Stimulated activated CD8-positive, alpha-beta memory T cell treated with anti-CD3 and anti-CD28 coated beads, Interleukin-4, amount 100 ng/mL, for 1 hour (primary cell): ENCODE measurements at places on chromosomes 5 and 9.

GRCh38 chr5:157744051-157745011 is 819 bp downstream of the LSM11 start:
- DNase-seq = no peak

GRCh38 chr5:136679233-136679632 is 313.9 kb upstream of the TRPC7 start:
- DNase-seq = no peak

- DNase-seq = no peak
These were observed 1147.5 kb upstream of the C9orf72 start for GRCh38 chr9:28720746-28721145.

GRCh38 chr9:16469184-16469583 is 401.3 kb downstream of the BNC2 start:
- no peak for DNase-seq

DNA sequence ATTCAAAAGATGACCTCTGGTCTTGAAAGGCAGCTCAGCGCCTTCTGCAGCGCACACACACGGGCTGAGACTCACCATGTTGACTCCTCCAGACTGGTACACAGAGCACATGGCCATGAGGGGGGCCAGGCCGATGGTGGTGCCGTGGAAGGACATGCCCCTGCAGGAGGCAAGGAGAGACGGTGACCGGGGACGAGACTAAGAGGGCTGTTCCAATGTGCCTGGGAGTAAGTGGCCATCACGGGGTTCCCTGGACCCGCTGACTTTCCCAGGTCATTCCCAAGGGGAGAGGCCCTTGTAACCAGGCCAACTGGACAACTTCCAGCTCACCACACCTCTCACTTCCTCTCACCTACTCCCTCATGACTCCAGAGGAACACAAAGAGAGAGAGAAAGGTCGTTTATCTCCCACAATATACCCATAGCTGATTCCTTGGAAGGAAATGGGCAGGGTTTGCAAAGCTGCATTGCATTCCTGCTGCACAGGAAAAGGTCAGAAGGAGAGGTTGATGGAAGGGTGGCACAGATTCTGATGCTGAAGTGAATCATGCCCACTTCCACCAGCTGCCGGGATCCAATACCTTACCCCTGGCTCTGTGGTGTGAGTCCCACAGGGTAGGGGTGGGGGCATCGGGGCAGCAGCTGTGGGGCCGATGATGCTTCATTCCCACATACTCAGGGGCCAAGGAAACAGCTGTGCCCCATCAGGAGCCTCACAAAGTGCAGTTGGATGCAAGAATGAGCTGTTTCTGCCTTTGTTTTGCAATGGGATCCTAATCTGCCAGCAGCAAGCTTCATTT is 47.2 kb downstream of the NIPAL4 start:
- no peak for DNase-seq

DNA sequence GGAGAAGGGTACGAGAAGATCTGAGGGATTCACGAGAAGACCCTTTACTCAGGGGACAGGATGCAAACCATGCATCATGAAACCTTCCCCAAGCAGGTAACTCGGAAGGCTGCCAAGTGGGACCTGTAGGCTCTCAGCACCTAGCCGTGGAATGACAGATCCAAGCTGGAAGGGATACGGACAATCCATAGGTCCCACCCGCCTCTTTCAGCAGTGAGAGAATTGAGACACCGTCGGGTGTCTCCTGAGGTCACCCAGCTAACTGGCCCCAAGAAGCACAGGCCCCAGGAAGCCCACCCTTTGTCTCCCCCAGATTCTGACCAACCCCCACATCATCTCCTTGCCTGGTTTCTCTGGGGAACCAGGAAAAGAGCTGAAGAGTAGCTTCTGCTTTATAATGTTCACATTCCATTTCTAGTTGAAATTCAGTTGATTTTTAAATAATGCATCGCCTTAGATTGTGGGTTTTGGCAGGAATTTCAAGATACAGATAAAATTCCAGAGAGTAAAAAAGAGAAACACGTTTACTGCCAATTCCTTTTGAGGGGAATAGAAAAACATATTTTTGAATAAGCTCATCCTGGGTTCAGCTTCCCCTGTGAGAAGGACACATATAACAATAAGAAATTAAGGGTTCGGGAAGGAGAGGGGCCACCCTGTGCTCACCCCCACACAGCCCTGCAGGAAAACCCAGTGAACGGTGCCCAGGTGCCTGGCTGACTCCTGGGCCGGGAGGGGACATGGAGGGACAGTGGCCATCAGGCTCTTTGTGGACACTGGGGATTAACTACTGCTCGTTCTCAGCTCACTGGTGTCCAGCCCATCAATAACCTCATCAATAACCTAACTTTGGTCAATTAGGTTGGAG is 51.1 kb downstream of the NSUN2 start:
- DNase-seq = no peak

DNA sequence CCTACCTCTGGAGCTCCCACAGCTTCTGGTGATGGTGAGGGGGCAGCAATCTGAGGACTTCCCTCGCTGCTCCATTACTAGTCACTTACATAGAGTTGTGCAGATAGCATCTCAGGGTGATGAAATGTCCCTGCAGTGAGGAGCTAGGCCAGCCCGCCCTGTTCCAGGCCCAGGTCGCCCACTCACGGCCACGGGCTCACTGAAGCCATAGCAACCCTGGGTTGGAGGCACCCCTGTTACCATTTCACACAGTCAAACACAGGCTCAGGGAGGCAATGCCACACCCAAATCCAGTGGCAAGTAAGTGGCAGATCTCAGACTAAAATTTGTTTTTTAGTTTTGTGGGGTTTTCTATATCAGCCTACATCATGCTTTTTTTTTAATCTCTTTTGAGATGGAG is 19.6 kb downstream of the SH2D3C start:
- no peak for DNase-seq

DNA sequence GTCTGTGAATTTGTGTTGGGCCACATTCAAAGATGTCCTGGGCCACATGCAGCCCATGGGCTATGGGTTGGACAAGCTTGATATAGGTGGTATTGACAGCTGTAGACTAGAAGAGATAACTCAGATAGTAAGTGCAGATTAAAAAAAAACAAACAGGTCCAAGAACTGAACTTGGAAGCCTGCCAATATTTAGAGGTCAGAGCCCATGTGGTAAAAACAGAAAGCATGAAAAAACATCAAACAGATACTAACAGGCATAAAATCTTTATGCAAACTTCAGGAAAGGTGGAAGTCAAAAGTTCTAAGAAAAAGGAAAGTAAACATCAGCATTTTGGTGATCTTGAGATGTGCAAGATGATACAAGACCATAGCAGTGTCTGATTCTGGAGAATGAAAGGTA is 155.1 kb upstream of the NR4A3 start:
- no peak for DNase-seq

GRCh38 chr5:160837211-160837610 is 14.8 kb downstream of the ATP10B start:
- no peak for DNase-seq

- DNase-seq = no peak
These were observed 206.9 kb downstream of the CRB2 start for GRCh38 chr9:123562844-123563346.

DNA sequence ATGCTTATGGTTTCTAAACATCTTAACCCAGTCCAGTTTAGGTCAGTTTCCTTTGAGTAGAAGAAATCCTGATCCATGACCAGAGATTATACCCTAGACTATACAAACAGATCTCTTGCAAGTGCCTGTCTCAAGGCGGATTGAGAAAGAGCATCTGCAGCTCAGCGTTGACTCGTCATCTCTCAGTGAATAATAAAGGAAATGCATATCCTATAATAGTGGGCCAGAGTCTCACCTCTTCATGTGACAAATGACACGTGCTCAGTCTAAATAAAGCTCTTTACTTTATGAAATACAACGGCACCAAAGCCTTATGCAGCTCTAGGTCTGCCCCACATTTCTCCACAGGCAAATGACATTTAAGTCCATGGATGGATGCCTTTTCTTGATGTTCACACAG is 179.4 kb upstream of the NR3C1 start:
- DNase-seq = no peak

GRCh38 chr5:165201771-165202518 is 1696.5 kb downstream of the MAT2B start:
- DNase-seq = no peak

GRCh38 chr5:94228791-94229190 is 389.6 kb downstream of the KIAA0825 start:
- DNase-seq = no peak

GRCh38 chr5:92652756-92653155 is 928.3 kb downstream of the NR2F1-AS1 start:
- no peak for DNase-seq

GRCh38 chr5:81893961-81894360 is 77.9 kb upstream of the ATG10 start:
- DNase-seq = no peak

- no peak for DNase-seq
These were observed 562.2 kb downstream of the HTR1A start for GRCh38 chr5:63400079-63400478.

GRCh38 chr5:150492621-150493020 is 15.3 kb upstream of the NDST1 start:
- DNase-seq = no peak

DNA sequence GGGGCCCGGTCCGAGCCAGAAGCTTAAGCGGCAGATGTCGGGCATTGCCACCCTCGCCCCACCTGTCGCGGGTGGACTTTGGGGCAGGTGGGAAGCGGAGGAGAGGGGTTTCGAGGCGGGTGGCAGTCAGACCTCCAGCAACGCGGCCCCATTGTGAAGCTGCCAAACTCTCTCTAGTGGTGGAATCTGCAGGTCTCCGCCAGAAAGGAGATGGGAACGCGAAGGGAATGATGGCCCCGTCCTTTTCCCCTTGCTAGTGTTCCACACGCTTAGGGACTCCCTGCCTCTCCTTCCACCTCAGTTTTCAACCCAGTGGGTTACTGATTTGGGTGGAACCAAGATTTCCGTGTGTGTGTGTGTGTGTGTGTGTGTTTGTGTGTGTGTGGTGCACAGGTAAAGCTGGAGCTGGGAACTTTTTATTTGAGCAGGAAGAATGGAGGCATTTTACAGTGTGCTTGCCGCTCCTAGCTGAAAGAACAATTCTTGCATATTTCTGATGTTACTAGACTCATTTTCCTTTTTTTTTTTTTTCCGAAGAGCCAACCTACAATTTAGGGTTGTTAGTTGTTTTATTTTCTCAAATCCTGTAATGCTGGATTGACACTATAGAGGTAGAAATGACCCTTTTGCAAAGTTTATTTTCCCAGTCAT is 1.3 kb downstream of the MACIR start:
- no peak for DNase-seq

GRCh38 chr5:73284220-73284795 is 111.3 kb downstream of the TMEM174 start:
- no peak for DNase-seq

- no peak for DNase-seq
These were observed 45.3 kb upstream of the SIL1 start for GRCh38 chr5:139243425-139243970.
